Upper lobe of left lung (tissue), 6 donors: ENCODE measurements at places on chromosomes 7 and 10. TPM values are rescaled to one million over a fixed set of nuclear protein-coding genes. Genes with fewer than 3 reads are reported as not detected.
A peak's percentile ranks its signal among the peaks of the same experiment; 100 is the strongest.

GRCh38 chr7:69245646-69246045 is 352.6 kb upstream of the AUTS2 start:
- no peaks in the 10 kb centered on the region for H3K27me3 ChIP-seq
- no peaks in the 10 kb centered on the region for H3K36me3 ChIP-seq
- no peak overlapping the region for H3K4me3 ChIP-seq
- DNase-seq = no peak

DNA sequence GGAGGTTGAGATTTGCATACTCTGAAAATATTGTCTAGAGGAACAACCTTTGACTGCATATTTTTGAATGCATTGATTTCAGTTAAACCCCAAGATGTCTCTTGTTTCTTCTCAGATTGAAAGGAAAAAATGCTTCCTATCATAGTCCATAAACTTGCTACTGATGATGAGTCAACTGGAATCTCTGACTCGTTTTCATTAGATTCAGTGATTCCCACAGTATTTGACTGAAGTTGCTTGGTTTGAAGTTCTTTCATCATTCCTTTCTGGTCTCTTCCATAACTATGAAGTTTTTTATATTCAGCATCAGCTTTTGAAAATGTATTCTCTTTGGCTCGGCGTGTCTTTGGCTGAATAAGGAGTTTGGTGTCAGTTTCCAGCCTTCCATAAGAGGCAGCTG is 10.7 kb downstream of the PEX1 start:
- H3K27me3 ChIP-seq = no peaks in the 10 kb centered on the region
- DNase-seq = no peak
- H3K4me1 ChIP-seq = no peaks in the 10 kb centered on the region
- no peak overlapping the region for H3K27ac ChIP-seq
- no peak overlapping the region for H3K4me3 ChIP-seq

GRCh38 chr7:126993626-126994213 is 259.0 kb downstream of the GRM8 start:
- no peaks in the 10 kb centered on the region for H3K36me3 ChIP-seq
- no peak overlapping the region for H3K27ac ChIP-seq
- no peaks in the 10 kb centered on the region for H3K27me3 ChIP-seq
- DNase-seq = no peak
- no peaks in the 10 kb centered on the region for H3K4me1 ChIP-seq

DNA sequence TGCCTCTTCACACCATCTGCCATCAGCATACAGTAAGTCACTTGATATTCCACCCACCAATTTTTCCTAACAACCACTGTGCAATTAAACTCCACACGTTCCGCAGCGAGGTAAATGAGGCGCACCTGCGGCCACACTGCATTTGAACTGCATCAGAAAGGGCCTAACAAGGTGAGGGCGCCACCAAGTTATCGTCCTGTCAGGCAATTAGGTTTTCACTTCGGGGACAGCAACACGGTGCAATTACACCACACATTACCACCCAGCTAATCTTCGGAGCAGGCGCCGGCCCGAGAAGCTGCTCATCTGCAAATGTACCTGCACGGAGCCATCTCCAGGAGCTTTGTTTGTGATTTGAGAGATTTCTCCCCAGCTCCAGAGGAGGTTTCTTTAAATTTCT is 84.4 kb downstream of the EBF3 start:
- no peaks in the 10 kb centered on the region for H3K4me1 ChIP-seq
- DNase-seq = no peak
- H3K4me3 ChIP-seq = no peak overlapping the region
- H3K27ac ChIP-seq = no peak overlapping the region
- no peaks in the 10 kb centered on the region for H3K27me3 ChIP-seq

- H3K27ac ChIP-seq = no peak overlapping the region
- H3K27me3 ChIP-seq = no peaks in the 10 kb centered on the region
- peaks cover 18% of the 10 kb centered on the region for H3K4me1 ChIP-seq
Measured at GRCh38 chr10:72170263-72170662, 45.5 kb upstream of the ANAPC16 start.

GRCh38 chr10:31759124-31759798 is 169.4 kb downstream of the ARHGAP12 start:
- DNase-seq = peak; percentile 71
- H3K27ac ChIP-seq = peak overlapping the region; percentile 98
- H3K4me1 ChIP-seq = peaks cover 18% of the 10 kb centered on the region
- peak overlapping the region; percentile 83 for H3K4me3 ChIP-seq
- H3K36me3 ChIP-seq = no peaks in the 10 kb centered on the region
- no peaks in the 10 kb centered on the region for H3K27me3 ChIP-seq

GRCh38 chr10:117454502-117454901 is 79.3 kb upstream of the PDZD8 start:
- H3K27me3 ChIP-seq = no peaks in the 10 kb centered on the region
- peak overlapping the region; percentile 32 for H3K27ac ChIP-seq
- H3K4me1 ChIP-seq = no peaks in the 10 kb centered on the region
- H3K4me3 ChIP-seq = no peak overlapping the region
- DNase-seq = no peak

- no peaks in the 10 kb centered on the region for H3K36me3 ChIP-seq
- no peaks in the 10 kb centered on the region for H3K27me3 ChIP-seq
- no peak overlapping the region for H3K27ac ChIP-seq
- no peak overlapping the region for H3K4me3 ChIP-seq
Measured at GRCh38 chr10:86888585-86889381, 68.6 kb downstream of the MMRN2 start.

DNA sequence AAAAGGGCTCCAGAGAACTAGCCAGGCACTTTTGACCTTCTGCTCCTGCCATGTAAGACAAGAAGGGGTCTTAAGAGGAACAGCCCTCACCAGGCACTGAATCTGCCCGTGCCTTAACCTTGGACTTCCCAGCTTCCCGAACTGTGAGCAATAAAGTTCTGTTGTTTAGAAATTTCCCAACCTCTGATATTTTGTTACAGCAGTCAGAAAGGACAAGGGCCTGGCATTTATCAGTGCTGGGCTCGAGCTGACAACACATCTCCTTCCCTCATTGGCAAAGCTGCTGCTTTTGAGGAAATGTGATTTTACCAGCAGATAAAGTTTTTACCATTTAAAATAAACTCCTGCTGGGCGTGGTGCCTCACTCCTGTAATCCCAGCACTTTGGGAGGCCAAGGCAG is 103.5 kb downstream of the GPR26 start:
- H3K4me1 ChIP-seq = no peaks in the 10 kb centered on the region
- no peaks in the 10 kb centered on the region for H3K27me3 ChIP-seq
- H3K4me3 ChIP-seq = no peak overlapping the region
- no peak overlapping the region for H3K27ac ChIP-seq
- H3K36me3 ChIP-seq = no peaks in the 10 kb centered on the region
- no peak for DNase-seq

- H3K4me3 ChIP-seq = no peak overlapping the region
- H3K27me3 ChIP-seq = no peaks in the 10 kb centered on the region
- DNase-seq = no peak
Measured at GRCh38 chr10:54914049-54914448, 113.0 kb upstream of the PCDH15 start.

GRCh38 chr10:33196710-33197491 is 137.6 kb downstream of the NRP1 start:
- no peaks in the 10 kb centered on the region for H3K27me3 ChIP-seq
- peak overlapping the region; percentile 64 for H3K27ac ChIP-seq
- peak overlapping the region; percentile 19 for H3K4me3 ChIP-seq
- no peaks in the 10 kb centered on the region for H3K36me3 ChIP-seq

DNA sequence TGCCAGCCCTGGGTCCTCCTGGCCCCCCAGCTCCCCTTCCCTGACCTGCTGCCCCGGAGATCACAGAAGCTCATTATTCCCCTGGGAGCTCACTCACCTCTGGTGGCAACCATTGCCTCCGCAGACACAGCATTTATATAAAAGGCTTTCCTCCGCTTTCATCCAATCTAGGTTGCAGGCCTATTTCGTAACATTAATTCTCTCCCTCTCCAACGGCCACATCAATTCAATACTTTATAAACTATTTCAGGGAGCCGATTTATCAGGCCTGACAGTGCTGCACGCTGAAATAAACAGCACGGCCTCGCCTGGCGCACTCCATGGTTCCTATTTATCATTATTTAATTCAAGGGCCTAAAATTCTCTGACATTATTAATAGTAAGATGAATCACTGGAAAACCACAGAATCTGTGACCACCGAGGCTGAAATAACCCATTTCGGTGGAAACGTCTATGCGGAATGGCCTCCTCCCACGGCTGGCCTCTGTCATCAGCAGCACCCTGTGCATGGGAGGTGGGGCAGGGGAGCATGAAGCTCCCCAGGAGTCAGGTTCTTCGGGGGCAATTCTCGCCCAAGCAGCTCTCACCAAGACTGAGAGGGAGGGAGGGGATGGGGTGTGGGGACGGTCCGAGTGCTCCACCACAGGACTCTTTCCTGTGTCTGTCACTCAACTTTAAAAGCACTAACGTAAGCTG is 249.3 kb upstream of the PFKP start:
- no peak overlapping the region for H3K27ac ChIP-seq
- no peaks in the 10 kb centered on the region for H3K36me3 ChIP-seq
- H3K27me3 ChIP-seq = no peaks in the 10 kb centered on the region
- no peak for DNase-seq
- H3K4me1 ChIP-seq = no peaks in the 10 kb centered on the region

GRCh38 chr10:63770523-63770922 is 249.3 kb downstream of the REEP3 start:
- no peak for DNase-seq
- H3K27ac ChIP-seq = no peak overlapping the region
- no peaks in the 10 kb centered on the region for H3K27me3 ChIP-seq
- no peaks in the 10 kb centered on the region for H3K36me3 ChIP-seq

DNA sequence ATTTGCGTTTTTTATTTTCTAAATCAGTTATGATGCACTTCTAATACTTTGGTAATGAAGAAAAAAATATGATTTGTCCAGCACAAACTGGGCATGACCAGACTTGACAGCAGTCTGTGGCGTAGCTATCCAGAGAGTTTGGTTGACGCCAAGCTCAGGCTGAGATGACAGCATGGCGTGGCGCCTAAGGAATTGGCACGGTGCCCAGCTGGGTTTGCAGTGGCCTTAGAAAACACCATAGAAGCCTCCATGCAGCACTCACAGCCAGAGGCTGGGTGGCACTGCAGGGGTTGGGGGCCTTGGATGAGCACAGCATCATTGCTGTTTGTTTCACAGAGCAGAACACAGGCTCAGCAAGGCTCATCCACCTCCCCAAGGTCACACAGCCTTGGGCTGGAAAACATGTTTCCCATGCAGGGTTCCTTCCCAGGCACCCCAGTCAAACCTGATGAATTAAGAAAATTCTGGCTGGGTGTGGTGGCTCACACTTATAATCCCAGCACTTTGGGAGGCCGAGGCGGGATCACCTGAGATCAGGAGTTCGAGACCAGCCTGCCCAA is 88.9 kb downstream of the GTF2IRD1 start:
- no peaks in the 10 kb centered on the region for H3K27me3 ChIP-seq
- DNase-seq = no peak
- no peaks in the 10 kb centered on the region for H3K4me1 ChIP-seq
- no peak overlapping the region for H3K4me3 ChIP-seq
- H3K36me3 ChIP-seq = peaks cover 22% of the 10 kb centered on the region

DNA sequence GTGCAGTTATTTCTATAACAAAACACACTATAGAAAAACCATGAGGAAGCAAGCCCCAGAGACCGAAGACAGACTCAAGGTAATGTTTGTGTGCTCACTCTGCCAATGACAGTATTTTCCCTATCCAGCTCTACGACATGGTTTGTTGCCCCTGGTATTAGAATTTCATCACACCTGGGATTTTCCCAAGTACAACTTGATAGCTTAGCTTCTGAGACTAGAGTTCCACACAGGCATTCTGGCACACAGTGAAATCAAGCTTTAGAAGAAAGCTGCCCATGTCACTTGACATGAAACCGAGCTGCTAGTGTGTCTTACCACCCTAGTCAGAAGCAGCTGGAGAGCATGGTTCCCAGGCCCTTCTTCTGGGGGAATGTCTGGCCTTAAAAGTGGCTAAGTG is 44.1 kb upstream of the AKR1E2 start:
- DNase-seq = no peak
- no peaks in the 10 kb centered on the region for H3K4me1 ChIP-seq
- no peak overlapping the region for H3K4me3 ChIP-seq
- H3K27ac ChIP-seq = no peak overlapping the region
- no peaks in the 10 kb centered on the region for H3K27me3 ChIP-seq

DNA sequence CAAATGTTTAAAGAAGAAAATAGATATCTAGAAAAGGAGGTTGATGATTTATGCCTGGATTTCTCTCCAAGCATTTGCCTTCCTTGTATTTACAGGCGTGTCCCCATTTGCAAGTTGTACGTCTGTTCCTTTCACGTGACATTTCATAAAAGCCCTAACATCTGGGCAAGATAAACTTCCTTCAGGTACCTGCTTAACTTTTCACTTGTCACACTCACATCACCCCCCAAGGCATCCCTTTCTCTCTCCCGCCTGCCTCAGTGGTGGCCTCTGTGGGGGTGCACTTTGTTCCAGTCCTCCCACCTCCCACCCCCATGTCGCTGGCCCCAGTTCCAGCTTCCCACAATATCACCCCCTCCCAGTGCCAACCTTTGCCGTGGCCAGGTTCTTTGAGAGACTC is 6.7 kb downstream of the TWIST1 start:
- no peaks in the 10 kb centered on the region for H3K36me3 ChIP-seq
- H3K4me1 ChIP-seq = peaks cover under 1% of the 10 kb centered on the region
- peaks cover 42% of the 10 kb centered on the region for H3K27me3 ChIP-seq
- no peak overlapping the region for H3K4me3 ChIP-seq
- H3K27ac ChIP-seq = no peak overlapping the region
- no peak for DNase-seq

DNA sequence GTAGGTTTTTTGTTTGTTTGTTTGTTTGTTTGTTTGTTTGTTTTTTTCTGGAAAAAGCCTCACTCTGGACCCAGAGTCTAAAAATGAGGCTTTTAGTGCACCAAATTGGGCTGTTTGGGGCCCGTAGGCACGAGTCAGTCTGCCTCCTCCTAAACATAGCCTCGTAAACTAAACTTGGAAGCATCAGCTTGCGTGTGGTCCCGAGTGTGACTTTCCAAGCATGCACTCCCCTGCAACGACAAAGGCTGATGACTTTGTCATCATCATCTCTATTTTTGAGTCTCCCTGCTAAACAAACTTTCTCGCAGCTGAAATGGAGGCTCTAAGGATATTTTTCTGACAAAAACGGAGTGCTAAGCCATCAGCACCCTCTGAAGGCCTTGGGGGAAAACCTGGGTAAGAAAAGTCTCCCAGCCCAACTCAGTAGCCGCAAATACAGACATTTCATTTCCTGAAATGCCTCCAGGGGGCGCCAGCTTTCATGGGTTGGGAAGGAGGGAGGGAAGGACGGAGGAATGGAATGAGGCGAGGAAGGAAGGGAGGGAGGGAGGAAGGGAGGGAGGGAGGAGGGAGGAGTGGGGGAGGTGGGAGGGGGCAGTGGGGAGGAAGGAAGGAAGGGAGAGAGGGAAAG is 245.9 kb downstream of the KCNMA1 start:
- H3K27me3 ChIP-seq = no peaks in the 10 kb centered on the region
- H3K36me3 ChIP-seq = no peaks in the 10 kb centered on the region
- peak; percentile 43 for DNase-seq
- no peak overlapping the region for H3K27ac ChIP-seq

The SFRP5 gene
- 3.9 TPM for total RNA-seq

The ZNF503 gene
- total RNA-seq = 44.6 TPM

The CPSF4 gene
- 23.0 TPM for total RNA-seq

The SMO gene
- 6.0 TPM for total RNA-seq

The H2BK1 gene
- total RNA-seq = not detected
